ENCODE measurements at places on chromosomes 5 and 9.
A peak's percentile ranks its signal among the peaks of the same experiment; 100 is the strongest.

GRCh38 chr9:91647371-91647770, 223.7 kb upstream of the NFIL3 start:
- no peak for DNase-seq

- DNase-seq = no peak
Measured at GRCh38 chr5:86866036-86866435, 248.3 kb downstream of the COX7C start.

DNA sequence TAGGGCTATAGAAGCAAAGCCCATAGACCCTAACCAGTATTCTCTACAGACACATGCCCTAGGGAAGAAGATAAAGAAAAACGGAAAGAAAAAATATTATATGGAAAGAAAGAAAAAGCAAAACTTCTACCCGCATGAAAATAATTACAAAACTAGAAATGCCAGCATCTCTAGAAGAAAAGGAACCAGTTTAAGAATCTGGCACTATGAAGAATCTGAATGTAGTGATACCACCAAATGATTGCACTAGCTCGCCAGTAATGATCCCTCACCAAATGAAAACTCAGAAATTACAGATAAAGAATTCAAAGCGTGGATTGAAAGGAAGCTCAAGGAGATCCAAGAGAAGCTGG, 341.9 kb upstream of the GRIA1 start:
- DNase-seq = no peak

DNA sequence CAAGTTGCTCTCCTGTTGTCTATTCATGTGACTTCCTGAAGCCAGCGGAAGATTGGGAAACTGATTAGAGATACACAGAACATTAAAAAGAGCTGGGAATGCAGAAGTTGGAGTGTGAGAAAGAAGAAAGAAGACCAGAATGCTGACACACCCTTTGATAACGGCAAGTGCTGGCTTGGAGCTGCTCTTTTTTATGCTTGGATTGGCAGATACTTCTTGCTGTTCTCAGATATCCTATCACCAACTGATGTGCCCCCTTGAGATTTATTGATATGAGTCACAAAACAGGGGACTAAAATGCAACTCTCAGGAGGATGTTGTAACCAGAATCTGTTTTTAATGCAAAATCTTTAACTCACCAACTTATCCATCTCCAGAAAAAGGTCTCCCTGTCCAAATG, 56.0 kb upstream of the ASTN2 start:
- DNase-seq = no peak

GRCh38 chr9:124395826-124396225, 19.4 kb downstream of the PSMB7 start:
- no peak for DNase-seq

DNA sequence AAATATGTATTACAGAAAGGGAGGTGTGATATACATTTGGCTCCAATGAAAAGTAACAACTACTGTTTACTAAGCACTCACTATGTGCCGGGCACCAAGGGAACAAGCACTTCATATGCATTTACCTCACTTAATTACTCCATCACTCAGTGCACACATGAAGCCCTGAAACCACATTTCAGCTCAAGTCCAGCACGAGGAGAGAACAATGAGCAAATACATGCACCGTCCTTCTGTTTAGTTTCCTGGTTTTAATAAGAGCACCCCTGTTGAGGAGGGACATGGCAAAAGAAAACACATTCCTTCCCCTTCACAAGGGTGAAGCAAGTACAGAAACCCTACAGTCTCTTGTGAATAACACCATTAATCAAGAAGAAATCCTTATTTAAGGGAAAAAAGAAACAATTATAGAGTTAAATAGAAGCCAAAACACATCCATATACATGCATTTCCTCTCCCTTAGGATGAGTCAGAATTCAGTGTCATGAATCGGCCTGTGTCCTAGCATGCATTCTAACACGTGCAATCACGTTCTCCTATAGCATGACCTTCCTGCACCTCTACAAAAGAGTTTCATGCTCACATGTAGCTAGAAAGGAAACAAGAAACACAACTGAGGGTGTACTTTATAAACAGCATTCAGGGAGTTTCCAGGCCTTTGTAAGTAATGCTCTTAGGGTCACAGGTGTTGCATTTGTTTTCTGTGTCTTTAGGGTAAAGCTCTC, 411.6 kb downstream of the BNC2 start:
- DNase-seq = peak; percentile 73

DNA sequence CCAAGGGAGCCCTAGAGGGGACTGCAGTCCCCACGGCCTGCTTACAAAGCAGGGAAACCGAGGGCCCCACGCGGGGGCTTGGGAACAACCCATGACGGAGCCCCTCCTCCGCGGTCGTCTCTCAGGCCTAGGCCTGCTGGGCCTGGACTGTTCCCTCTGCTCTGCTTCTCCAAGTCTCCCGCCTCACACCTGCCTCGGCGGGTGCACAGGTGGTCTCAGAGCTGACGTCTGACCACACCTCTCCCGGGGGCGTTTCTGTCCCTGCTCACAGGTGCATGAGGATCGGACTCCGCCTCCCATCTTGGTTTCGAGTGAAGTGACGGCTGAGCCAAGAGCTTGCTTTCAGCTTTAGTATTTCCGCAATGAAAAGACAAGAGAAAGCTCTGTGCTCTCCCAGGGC, 72.1 kb downstream of the MRPL36 start:
- no peak for DNase-seq

- DNase-seq = peak; percentile 99
Measured at GRCh38 chr5:149397530-149397929, 18.4 kb upstream of the IL17B start.

DNA sequence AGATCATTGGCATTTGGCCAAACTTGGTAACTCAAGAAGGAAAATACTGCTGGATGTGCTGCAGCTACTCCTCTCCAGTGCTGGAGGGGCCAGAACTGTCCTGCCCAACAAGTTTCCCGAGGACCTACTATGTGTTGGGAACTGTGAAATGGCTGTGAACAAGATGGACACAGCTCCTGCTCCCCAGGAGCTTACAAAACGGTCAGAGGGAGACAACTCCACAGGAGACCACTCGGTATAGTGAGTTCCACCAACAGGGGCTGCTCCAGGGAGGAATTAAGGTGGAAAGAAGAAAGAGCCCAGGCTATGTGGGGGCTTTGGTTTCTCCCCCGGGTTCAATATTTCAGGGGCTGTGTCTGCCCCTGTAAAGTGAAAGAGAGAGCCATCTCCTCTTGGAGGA, 78.8 kb downstream of the GNA14 start:
- DNase-seq = no peak

DNA sequence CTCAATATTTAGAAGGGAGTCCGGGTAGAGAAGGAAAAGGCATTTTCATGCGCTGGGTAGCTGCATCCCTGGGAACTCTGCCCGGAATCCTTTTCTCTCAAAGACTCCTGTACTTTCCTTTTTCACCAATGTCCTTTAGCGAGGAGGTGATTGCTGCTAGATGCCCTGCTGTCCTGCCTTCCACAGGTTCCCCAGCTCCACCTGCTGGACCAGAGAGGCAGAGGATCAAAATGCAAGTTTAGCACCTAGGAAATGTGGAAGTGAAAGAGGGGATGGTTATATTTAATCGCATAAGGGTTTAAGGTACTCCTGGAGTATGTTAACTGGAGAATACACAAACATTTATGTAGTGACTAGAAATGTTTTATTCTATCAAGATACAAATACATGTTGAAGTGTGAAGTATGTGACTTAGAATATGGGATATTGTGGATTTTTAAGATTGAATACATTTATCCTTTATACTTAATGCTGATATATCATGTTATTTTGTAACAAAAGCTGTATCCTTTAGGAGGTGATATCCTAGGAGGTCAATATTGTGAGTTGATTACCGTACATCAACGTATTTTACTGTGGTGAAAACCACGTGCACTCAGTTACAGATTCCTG, 145.7 kb downstream of the ARHGAP26 start:
- peak; percentile 18 for DNase-seq

DNA sequence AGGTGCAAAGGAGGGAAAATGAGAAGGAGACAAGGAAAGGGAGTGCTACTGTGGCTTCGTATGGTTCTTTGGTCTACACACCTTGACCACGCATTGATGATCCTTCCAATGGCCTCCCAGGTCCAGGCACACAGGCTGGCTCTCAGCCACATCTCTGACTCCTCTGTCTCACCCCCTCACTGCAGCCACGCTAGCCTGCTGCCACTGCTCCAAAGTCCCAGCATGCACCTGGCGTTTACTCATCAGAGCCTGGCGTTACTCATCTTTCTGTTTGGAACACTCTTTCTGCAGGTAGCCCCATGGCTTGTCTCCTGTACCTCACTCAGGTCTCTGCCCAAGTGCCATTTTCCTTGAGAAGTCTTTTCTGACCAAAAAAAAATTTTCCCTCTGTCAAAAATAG, 195.5 kb downstream of the SNCAIP start:
- peak; percentile 17 for DNase-seq

DNA sequence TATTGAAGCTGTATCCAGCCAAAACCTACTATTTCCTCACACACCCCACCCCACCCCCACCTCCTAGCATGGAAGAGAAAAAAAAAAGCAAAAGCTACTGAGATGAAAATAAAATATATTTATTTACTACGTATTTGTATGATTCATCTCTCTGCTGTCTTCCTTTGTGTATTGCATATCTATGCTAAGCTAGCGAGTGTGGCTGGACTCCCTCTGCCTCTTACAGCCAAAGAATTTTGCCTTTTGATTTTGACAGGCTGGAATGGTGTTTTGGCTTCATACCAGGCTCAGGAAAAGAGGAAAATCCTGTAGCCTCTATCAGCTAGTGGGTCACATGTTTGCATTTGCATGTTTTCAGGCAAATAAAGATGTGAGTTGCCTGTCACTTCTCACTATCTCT, 2.2 kb downstream of the ABLIM3 start:
- DNase-seq = peak; percentile 76

GRCh38 chr5:89418407-89419085, 535.6 kb upstream of the MEF2C start:
- peak; percentile 13 for DNase-seq

DNA sequence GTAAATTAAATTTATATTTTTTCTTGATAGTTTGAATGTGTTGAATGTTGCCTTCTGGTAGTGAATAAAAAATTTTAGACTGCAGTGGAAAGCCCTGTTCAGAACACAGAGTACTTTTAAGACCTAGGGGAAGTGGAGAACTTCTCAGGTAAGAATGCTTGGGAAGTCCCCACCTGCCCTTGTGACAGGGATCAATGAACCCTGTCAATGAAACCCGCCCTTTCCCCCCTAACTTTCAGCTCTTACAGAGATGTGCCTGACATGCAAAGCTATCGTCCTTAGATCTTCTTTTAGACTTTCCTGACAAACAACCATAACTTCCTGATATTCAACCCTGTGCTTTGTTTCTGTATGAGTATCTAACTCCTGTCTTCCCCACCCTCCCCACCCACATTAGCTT, 562.7 kb downstream of the TLE4 start:
- DNase-seq = no peak

DNA sequence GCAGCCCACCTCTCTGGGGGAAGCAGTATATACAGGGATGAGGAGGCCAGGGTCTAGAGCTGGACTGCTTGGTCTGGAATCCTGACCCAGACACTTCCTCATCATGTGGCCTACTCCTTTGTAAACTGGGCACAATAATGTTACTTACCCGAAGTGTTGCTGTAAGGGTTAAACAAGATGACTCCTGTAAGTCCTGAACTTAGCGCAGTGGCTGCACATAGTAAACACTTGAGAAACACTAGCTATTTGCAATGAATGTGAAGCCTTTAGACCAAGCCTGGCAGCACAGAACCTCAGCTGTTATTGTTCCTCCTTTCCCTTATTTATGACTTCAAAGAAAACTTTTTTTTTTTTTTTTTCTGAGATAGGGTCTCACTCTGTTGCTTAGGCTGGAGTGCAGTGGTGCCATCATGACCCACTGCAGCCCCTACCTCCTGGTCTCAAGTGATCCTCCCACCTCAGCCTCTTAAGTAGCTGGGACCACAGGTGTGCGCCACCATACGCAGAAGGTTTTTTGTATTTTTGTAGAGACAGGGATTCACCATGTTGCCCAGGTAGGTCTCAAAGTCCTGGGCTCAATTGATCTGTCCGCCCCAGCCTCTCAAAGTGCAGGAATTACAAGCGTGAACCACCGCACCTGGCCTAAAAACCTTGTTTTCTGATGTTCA, 96.2 kb upstream of the IL6ST start:
- no peak for DNase-seq

DNA sequence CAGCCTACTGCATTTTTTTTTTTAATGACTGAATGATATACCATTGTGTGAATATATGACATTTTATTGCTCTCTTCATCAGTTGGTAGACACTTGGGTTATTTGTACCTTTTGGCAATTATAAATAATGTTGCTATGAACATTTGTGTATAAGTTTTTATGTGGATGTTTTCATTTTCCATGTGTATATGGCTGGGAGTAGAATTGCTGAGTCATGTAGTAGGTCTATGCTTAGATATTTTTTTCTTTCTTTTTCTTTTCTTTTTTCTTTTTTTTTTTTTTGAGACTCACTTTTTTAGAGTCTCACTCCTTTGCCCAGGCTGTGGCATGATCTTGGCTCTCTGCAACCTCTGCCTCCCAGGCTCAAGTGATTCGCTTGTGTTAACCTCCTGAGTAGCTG, 32.9 kb upstream of the FAM120AOS start:
- no peak for DNase-seq

DNA sequence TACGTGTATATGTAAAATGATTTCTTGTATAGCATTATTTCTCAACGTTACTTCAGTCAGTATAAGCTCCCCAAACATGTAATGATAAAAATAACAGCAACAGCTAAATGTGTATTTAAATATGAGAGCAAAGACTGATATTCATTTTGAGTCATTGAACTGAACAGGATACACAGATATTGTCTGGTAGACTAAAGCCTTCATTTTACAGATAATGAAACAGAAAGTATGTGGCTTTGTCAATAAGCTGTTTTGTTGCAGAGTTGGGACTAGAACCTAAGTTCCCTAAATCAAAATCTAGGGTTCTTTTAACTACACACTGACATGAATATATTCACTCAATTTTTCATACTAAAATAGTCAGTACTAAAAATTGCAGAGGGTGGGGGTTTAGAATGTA, 80.4 kb upstream of the MARCHF11 start:
- no peak for DNase-seq

GRCh38 chr5:60806591-60807243, 37.4 kb downstream of the ELOVL7 start:
- DNase-seq = no peak

DNA sequence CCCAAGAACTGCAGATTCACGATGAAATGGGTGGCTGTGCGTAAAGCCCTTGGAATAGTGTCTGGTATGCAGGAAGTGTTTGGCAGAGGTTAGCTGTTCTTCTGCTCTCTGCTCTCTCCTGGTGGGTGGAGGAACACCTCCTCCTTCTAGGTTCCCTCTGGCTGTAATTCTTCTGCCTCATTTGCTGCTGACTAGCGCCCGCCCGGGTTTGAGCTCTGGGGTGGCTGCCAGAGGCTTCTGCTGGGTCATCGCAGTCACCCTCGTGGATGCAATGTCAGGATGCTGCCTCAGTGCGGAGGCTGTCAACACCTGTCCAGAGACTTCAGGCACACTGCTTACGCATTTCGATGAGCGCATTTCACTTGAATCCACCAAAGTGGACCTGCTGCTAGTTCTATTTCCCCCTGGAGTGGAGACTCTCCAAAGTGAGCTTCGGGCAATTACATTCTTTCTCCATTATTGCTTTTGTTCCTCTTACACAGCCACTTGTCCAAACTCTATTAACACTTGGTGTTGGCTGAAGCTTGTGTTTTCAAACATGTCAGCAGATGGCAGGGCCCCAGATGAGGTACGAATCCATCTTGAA, 11.7 kb downstream of the DOCK2 start:
- DNase-seq = peak; percentile 88

Measured in fibroblast of mammary gland (primary cell).